ENCODE measurements at places on chromosomes 3 and 15.

DNA sequence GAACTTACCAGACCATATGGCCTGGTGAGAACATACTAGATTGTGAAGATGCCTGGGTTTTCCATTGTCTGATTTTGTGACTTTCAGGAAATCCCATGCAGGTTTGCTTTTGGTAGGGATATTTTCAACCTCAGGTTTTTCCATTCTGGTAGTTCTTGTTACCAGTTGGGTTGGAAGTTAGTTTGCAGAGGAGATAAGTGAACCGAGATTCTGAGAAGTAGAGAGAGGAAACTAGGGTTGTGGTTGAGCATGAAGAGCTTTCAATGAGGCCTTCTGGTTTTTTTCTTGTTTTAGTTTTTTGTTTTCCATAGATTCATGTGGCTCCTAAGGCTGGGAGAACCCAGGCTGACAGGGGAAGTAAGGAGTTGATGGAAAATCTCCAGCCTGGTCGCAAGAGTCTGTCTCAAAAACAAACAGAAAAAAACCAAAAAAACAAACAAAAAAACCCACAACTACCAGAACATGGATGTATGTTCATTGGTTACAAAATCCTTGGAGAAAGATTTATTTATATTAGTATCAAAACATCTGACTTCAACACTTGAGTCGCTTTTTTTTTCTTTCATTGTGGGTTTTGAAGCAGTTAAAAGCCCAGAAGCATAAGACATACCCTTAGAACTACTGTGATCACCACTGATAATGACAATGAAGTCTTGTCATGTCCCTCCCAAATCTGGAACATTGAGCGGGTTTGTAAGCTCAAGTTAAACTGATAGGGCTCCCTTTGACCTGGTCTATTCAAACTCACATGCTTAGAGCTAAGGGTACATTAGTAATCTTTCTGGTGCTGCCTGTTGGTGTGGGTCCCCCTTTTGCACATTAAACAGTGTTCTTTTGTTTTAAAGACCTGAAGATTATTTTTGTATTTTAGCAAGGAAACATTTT lies 3.2 kb downstream of the GPR171 start:
- DNase-seq = no peak

DNA sequence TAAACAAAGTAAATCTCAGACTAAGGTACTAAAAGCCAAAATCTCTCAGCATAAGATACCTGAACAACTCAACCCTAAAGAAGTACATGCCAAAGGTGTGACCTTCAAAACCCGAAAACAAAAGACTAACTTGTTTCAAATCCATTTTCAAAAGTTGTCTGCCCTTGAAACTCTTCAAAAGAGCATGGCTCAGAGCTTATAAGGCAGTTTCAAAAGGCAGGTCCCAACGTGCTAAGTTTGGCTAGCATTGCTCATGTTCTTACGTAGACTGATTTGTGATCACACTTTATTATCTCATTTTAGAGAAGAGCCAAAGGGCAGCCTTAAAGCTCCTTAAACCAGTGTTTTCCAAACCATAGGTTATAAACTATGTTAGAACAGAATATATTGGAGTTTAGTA lies 112.2 kb downstream of the FEZF2 start:
- no peak for DNase-seq

- no peak for DNase-seq
Observed at GRCh38 chr3:185120126-185120525, 32.7 kb downstream of the C3orf70 start.

- no peak for DNase-seq
Observed at GRCh38 chr15:31463521-31464102, 137.0 kb downstream of the KLF13 start.
